ENCODE measurements at places on chromosomes 1 and 21. TPM values are rescaled to one million over a fixed set of nuclear protein-coding genes. Genes with fewer than 3 reads are reported as not detected.

The BARHL2 gene
- not detected for total RNA-seq

The CDC14A gene
- 174 TPM for total RNA-seq

The SLC44A5 gene
- not detected for total RNA-seq

The TENT5C gene
- total RNA-seq, result 123 TPM

The LCE3E gene
- not detected for total RNA-seq

The ZNF683 gene
- not detected for total RNA-seq

The OR2T33 gene
- total RNA-seq, result 0.25 TPM

The TCEA3 gene
- total RNA-seq, result 34.6 TPM

The CATSPERE gene
- 0.91 TPM for total RNA-seq

The NUDT17 gene
- 2.8 TPM for total RNA-seq

The RNU1-1 gene
- 4,982 TPM for total RNA-seq

The LCE2C gene
- not detected for total RNA-seq

The OR4F29 gene
- total RNA-seq, result not detected

The DEPDC1 gene
- not detected for total RNA-seq

The GPR153 gene
- 0.19 TPM for total RNA-seq

The CYP4X1 gene
- not detected for total RNA-seq

The RABIF gene
- total RNA-seq, result 9.1 TPM

The CRABP2 gene
- 3.2 TPM for total RNA-seq

DNA sequence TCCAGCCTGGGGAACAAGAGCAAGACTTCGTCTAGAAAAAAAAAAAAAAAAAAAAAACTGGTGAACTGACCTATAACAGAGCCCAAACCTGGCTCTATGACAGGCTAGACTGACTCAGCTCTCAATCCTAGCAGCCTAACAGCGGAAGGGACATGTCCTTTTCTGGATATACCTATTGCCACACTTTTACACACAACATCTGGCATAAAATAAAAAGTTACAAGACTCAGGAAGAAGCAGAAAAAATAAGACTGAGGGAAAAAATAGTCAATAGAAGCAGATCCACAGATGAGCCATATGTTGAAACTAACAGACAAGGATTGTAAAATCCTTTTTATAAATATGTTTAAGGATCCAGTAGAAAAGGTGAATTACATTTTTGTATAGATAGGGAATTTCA is 57.5 kb upstream of the IPO9 start:
- no peak for DNase-seq

DNA sequence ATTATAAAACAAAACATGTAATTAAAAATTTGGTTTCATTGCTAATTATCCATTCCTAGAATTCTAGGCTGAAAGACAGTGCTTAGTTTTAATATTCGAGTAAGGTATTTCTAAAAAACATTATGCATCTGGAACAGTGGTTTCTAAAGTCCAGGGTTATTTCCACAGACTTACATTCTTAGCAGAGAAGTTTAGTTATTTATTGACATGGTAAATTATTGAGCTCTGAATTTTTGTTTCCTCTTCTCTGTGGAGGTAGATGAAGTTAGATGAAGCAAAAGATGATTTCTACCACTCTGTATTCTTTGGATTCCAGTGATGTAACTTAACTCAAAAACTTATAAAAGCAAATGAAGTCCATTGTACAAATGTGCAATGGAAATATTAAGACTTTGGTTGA is 709.4 kb downstream of the MRPL39 start:
- DNase-seq, result no peak

DNA sequence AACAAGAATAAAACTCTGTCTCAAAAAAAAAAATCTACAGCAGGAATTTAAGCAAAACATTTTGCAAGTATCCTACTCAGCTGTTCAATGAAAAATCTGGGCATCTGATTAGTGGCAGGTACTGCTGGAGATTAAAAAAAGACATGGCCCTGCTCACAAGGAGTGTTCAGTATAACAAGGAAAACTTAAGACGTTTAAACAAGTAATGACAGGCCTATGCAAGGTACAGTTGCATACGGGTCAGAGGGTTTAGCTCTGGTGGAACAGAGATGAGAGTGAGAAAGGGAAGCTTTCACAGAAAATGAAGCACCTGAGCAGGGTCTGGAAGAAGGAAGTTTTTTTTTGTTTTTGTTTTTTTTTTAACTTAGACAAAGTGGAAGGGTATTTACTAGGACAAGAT is 23.0 kb downstream of the SNRNP40 start:
- DNase-seq, result no peak

DNA sequence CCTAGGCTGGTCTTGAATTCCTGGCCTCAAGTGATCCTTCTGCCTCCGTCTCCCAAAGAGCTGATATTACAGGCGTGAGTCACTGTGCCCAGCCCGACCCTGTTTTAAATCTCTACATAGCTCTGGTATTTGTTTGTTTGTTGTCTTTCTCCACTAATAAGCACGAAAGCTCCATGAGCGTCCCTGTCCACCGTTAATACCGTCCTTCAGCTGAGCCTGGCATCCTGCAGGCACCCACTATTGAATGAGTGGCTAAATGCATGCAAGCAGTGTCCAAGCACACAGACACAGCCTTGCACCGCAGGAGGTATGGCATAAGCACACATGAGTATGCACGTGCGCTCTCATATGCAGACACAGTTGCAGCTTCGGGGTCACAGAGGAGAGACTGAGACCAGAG is 4.5 kb upstream of the COL16A1 start:
- no peak for DNase-seq

- DNase-seq, result peak; percentile 63
Observed at GRCh38 chr1:115089420-115090185, at the start of gene TSPAN2. TSS of gene TSPAN2 (minus strand) at chr1:115089503. CDS start at chr1:115089432, 71 bp downstream.

- no peak for DNase-seq
Observed at GRCh38 chr1:56547977-56548376, 31.4 kb downstream of the PLPP3 start.

GRCh38 chr21:26847921-26848320 is 2.7 kb upstream of the ADAMTS1 start:
- no peak for DNase-seq

- no peak for DNase-seq
Observed at GRCh38 chr21:24200052-24200451, 1407.2 kb downstream of the MRPL39 start.

DNA sequence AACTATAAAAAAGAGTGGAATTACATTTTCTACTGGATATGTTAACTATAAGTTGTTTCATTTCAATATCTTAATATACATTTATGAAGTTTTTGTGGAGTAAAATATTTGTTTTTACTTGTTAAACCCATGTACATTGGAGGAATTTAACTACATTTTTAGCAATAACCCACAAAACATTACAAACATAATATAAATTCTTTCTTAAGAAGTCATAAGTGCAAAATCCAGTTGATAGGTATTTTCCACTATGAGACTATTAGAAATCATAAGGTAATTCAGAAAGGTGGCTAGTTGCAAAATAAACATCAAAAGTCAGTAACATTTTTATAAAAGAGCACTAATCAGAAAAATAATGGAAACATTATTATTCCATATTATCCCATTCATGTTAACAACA is 73.9 kb upstream of the RRP15 start:
- no peak for DNase-seq

DNA sequence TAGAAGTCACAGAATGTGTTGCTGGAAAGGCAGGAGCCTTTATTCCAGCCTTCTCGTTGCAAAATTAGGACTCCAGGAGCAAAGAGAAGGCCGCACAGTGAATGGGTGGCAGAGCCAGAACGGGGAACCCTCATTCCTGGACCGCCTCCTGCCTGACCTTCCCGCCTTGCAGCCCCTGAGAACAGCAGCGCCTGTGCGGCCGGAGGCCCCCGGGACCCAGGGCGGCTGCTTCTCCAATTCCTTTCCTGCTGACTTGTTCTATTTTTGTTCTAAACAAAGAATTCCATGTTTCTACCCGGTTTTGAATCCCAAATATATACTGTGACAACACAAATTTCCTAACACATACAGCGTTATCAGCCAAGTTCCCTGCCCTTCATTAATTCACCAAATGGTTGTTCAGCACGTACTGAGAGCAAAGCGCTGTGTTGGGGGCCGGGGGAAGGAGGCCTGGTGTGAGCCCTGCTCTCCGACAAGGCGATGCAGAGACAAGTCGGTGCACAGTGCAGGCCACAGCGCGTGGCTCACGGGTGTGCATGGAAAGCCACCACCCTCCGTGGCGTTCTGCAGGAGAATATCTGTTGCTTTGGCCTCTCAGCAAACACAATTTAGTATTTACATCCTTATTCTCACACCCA is 31.9 kb upstream of the COL6A2 start:
- no peak for DNase-seq

DNA sequence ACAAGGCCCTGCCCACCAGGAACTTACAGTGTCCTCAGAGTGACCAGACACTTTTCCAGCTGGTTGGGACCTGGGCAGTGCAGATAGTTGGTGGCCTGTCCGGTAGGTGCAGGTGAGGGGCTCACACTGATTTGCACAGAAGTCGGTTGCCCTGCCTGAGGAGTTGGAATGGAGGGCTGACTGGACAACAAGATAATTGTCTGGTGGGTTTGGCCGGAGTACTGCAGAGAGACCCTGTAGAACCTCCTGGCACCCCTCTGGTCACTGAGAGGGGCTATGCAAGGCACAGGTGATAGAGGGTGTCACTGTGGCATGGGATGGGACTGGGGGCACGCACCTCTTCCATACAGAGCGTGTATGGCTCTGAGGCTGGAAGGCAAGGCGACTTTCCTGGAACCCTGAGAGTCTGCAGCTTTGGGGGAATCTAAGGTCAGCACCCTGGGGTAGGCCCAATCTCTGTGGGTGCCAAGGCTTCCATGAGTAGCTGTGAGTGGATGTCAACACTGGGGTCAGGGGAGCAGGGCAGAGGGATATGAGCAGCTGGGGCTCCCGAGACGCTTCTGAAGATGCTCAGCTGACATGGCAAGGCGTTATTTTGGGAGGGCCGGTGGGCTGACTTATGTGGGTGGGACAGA is 7.6 kb upstream of the PLA2G2D start:
- no peak for DNase-seq

GRCh38 chr1:11684070-11684469 is 3.1 kb upstream of the MAD2L2 start:
- DNase-seq, result no peak

GRCh38 chr1:62601457-62601856 is 4.1 kb downstream of the ANGPTL3 start:
- no peak for DNase-seq

DNA sequence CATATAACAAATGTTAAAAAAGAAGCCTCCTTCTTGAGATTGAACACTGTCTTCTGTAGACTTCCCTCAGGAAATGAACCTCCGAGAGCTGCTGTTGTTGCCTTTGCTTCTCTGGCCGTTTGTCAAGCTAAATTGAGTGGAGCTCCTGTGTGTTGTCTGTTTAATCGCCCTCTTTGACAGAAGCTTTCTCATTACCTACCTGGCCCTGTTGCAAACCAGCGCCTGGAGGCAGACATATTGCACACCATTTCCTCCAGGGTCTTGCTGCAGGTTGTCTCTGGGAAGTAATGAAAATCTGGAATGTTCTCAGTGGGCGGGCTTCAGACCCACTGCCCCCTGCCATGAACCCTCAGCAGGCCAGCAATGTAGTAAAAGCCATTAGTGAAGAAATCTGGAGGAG is 83.3 kb downstream of the GABPA start:
- no peak for DNase-seq

- no peak for DNase-seq
Observed at GRCh38 chr1:190192627-190193026, 285.0 kb downstream of the BRINP3 start.

DNA sequence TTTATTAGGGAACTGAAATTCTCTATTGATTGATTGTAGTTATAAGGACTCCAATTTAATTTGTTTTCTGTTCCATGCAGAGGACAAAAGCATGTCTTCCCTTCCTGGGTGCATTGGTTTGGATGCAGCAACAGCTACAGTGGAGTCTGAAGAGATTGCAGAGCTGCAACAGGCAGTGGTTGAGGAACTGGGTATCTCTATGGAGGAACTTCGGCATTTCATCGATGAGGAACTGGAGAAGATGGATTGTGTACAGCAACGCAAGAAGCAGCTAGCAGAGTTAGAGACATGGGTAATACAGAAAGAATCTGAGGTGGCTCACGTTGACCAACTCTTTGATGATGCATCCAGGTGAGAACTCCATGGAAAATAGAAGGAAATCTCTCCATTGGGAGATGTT is 1.5 kb downstream of the SETDB1 start:
- DNase-seq, result no peak

GRCh38 chr1:10339815-10340214 is 59.0 kb upstream of the PGD start:
- no peak for DNase-seq

DNA sequence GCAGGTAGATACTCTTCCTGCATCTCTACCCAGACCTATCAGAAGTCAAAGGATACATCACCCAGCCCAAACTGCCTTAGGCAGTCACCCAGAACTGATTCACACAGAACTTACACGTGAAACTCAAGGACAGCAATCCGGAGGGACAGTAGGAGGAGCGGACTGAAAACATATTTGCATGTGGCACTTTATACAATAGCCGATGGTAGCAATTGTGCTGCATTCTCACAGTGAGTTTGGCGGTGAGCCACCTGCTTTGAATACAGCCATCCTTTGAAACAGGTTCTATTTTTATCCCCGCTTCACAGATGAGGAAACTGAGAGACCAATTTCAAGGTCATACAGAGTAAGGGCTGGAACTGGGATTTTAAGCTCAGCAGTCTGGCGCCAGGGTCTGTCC is 69.5 kb downstream of the EDEM3 start:
- no peak for DNase-seq

GRCh38 chr1:193767886-193768285 is 581.5 kb upstream of the B3GALT2 start:
- DNase-seq, result no peak

GRCh38 chr1:168917796-168918195 is 188.7 kb upstream of the ATP1B1 start:
- DNase-seq, result no peak

GRCh38 chr21:45256021-45256911 is 31.4 kb downstream of the POFUT2 start:
- DNase-seq, result no peak

DNA sequence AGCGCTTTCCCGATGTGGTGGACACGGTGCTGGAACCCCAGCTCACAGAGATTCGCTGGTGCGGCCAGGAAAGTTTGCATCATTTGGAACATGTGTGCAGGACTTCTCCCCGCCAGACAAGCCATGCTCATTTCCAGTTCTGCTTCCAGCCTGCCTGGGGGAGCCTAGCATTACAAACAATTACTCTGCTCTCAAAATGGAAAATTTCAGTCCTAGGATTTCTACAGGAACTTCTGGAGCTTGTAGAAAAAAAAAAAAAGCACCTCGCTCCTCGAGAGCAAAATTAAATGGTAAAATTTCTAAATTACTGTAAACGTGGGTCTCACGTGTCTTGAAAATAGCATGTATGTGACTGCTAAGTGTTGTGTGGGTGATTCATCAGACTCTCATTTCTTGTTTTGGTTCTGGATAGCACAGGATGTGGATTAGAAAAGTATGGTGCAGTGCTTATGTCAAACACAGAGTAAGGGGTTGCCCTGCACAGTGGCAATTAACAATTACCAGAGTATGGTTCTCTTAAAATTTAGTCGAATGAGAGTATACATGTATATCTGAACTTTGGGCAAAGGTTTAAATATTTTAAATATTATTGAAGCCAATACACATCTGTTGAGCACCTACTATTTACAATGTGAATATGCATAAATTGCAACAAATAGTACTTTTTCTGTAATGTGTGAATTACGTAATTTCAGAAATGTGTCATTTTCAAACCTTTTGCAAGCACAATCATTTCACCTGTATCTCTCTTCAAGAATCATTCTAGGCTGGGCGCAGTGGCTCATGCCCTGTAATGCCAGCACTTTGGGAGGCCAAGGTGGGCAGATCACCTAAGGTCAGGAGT is 61.8 kb upstream of the PTGFRN start:
- no peak for DNase-seq

Measured in CD4-positive, alpha-beta T cell (primary cell).